Activated naive CD8-positive, alpha-beta T cell treated with anti-CD3 and anti-CD28 coated beads, Interleukin-2, amount 50 U/mL, for 16 hours (primary cell): ENCODE measurements at places on chromosomes 2 and 18.

- no peak for DNase-seq
Measured at GRCh38 chr18:42178376-42179080, 223.5 kb downstream of the PIK3C3 start.

- no peak for DNase-seq
Measured at GRCh38 chr2:183996825-183997793, 601.2 kb upstream of the ZNF804A start.

- no peak for DNase-seq
Measured at GRCh38 chr2:238865015-238865719, 17.3 kb downstream of the TWIST2 start.

GRCh38 chr18:55501982-55502710, 85.8 kb downstream of the TCF4 start:
- DNase-seq, result no peak

GRCh38 chr2:181723731-181724130, 43.4 kb upstream of the NEUROD1 start:
- no peak for DNase-seq

- no peak for DNase-seq
Measured at GRCh38 chr2:18722101-18722500, 132.7 kb upstream of the NT5C1B start.

- DNase-seq, result no peak
Measured at GRCh38 chr2:122634256-122634655, 878.8 kb downstream of the TSN start.

- DNase-seq, result no peak
Measured at GRCh38 chr2:112008910-112009485, 46.1 kb upstream of the TMEM87B start.

- DNase-seq, result no peak
Measured at GRCh38 chr18:32301976-32302743, 112.3 kb downstream of the MEP1B start.

DNA sequence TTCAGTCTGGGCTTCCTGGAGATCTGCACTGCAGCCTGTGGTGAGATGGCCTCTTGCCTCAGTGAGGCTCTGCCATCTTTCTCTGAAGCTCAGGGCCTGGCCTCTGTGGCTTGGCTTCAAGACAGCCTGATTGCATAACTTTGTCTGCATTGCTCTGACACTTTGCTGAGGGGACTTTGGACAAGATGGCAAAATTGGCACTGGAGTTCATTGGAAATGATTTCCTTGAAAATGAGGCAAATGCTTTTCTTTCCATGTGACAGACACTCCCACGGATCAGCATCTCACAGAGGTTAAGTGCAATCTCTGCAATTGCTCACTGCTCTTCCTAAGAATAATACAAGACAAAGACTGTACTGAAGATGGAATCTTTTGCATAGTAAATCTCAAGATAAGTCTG, 166.8 kb downstream of the KCNS3 start:
- no peak for DNase-seq

GRCh38 chr2:148130581-148130980, 109.7 kb downstream of the MBD5 start:
- no peak for DNase-seq

DNA sequence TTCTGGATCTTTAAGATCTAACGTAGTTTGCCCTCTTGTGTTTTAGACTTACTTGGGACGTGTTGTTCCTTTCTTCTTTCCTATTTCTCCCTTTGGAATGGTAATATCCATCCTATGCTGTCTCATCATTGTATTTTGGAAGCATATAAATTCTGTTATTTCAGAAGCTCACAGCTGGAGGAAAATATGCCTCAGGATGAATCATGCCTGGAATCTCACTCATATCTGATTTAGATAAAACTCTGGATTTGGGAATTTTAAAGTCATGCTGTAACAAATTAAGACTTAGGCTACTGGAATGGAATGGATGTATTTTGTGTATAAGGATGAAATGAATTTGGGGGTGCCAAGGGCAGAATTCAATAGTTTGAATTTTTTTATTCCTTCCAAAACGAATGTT, 245.2 kb upstream of the GULP1 start:
- no peak for DNase-seq

GRCh38 chr2:231714639-231715498, 6.5 kb downstream of the PTMA start:
- DNase-seq, result peak; percentile 62

- DNase-seq, result no peak
Measured at GRCh38 chr2:101718993-101719571, 21.6 kb downstream of the MAP4K4 start.

- no peak for DNase-seq
Measured at GRCh38 chr2:30487603-30488002, 40.6 kb downstream of the LCLAT1 start.

GRCh38 chr2:105188343-105188742, 53.2 kb upstream of the GPR45 start:
- DNase-seq, result no peak

GRCh38 chr2:191453761-191454160, 208.6 kb downstream of the MYO1B start:
- DNase-seq, result no peak

DNA sequence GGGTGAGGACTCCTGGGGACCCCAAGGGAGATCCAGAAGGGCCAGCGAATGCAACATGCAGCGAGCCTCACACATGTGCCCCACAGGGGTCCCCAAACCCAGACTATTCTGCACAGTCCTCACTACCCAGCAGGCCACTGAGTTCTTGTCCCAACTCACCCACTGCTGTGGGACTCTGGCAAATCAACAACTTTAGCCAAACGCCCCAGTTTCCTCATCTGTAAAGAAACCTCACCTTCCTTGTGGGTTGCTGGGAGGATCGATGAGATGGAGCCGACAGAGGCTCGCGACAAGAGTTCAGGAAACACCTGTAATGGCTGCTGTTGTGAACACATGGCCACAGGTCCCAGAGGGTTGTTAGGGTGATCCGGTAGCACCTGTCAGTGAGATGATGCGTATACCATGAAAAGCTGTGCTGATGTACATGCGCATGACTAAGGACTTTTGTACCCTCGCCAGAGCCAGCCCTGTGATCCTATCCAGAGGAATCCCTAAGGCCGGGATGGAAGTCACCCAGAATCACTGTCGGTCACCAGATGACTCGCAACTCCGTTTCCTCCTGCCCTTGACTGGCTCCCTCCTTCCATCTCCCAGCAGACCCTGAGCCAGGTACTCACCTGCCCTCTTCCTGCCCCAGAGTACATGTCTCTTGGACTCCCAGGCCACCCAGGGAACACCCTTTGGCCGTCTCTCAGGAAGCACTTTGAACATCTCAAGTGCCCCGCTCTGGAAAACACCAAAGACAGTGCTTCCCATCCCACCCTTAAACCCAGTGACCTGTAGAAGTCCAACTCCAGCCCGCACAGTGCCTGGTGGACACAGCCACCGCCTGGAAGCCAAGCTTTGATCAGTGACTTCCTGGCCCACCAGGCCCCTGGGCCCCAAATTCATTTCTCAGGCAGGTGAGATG, 103.3 kb upstream of the ID2 start:
- DNase-seq, result no peak

GRCh38 chr18:22180722-22181121, 11.3 kb downstream of the GATA6 start:
- no peak for DNase-seq

- no peak for DNase-seq
Measured at GRCh38 chr2:80621656-80622055, 317.1 kb upstream of the LRRTM1 start.

DNA sequence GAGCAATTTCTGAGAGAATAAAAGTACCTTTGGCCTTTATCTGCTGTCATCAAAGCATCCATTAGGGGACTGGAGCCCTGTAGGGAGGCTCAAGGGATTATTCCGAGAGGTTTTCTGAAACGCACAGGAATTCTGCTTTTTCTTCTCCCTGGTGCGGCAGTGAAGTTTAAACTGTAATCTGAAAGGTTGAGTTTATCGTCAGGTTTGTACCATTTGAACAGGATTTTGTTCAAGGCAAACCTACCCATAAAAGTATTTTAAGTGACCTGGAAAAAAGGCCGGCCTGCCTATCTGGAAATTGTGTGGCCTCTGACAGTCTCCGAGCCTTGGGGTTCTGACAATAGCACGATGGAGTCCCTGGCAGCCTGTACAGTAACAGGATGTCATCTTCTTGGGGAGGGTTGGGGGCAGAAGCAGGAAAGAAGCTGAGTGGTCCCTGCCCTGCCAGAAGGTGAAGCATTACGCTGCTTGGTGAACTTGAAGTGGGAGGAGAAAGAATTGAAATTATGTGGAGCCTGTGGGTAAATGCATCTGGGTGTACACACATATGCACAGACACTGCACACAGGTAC, 272.0 kb downstream of the CYRIA start:
- DNase-seq, result no peak

- DNase-seq, result no peak
Measured at GRCh38 chr18:48921305-48922225, 29.2 kb downstream of the SMAD7 start.

DNA sequence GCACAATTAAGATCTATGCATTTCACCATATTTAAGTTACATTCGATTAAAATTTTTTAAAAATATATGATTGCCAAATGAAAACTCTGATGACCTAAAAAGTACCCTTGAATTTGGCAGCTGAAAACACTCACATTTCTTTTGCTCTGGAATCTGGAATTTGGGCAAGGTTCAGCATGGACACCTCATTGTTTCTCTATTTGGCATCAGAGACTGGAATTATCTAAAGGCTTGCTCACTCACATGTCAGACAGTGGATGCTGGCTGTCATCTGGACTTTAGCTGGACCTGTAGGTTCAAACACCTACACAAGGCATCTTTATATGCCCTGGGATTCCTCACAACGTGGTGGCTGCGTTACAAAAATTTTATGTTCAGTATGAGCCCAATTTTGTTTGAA, 16.1 kb downstream of the MBOAT2 start:
- DNase-seq, result no peak

GRCh38 chr2:41502752-41503151, 545.1 kb upstream of the PKDCC start:
- DNase-seq, result no peak

GRCh38 chr2:219908538-219908937, 281.1 kb downstream of the SLC4A3 start:
- DNase-seq, result no peak

DNA sequence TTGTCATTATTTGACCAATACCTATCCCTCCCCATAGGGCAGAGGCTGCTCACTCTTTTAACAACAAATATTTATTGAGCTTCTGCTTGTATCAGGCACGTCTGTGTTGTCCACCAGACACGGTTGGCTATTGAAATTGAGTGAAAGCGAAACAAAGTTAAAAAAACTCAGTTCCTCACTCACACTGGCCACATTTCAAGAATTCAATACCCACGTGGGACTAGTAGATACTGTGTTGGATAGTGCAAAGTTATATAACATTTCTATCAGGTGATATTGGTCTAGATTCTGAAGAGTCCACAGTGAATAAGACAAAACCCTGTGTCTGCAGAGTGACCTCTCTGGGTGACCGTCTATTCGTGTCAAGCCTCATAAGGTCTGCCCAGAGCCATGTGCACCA, 43.9 kb upstream of the GALR1 start:
- DNase-seq, result no peak

- DNase-seq, result no peak
Measured at GRCh38 chr18:79572093-79572780, 107.4 kb upstream of the CTDP1 start.

DNA sequence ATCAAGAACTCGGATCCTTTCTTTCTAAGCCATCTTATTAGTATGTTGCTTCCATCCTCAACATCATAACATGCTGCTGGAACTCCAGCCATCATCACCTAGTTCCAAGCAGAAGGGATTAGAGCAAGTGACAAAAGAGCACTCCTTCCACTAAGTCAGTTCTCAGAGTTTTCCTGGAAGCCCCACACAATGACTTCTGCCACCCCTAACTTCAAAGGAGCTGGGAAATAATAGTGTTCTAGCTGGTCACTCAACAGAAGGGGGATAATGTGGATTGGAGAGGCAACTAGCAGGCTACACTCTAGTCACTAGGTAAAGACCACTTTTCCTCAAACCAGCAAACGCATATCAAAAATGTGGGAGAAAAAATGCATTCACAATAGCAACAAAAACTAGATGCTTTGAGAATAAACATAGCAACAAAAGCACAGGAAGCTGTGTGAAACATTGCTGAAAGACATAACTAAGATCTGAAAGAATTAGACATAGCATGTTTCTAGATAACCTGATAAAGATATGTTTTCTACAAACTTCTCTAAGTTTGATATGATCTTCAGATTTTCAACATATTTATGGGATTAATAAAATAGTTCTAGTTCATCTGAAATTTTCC, 39.5 kb downstream of the COX7A2L start:
- DNase-seq, result no peak

DNA sequence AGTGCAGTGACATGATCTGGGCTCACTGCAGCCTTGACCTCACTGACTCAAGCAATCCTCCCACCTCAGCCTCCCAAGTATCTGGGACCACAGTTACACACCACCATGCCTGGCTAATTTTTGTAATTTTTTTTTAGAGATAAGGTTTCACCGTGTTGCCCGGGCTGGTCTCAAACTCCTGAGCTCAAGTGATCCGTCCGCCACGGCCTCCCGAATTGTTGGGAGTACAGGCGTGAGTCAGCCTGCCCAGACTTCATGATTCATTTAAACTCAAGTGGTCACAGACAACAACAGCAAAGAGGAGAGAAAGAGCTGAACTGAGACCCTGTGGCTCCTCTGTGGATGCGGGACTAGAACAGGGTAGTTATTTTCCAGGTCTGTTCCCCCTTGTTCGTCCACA, 83.0 kb downstream of the TSHZ1 start:
- DNase-seq, result no peak

- no peak for DNase-seq
Measured at GRCh38 chr2:240259924-240260529, 119.6 kb upstream of the OTOS start.

DNA sequence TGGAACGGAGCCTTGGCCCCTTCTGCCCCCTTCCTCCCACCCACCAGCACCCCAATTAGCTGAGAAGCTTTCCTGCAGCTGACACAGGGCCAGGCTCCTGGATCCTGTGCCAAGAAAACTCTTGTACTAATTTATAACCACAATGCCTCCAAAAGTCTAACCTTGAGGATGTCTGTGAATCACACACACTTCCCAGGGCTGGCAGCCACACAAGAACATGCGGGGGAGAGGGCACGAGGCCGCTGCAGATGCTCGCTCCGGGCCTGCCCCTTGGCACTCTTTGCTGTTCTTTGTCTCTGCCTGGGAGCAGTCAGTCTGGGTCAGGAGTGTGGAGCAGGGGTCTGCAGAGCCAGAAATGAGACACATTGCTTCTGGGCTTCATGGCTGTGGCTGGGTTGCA, 62.7 kb upstream of the KIF5C start:
- no peak for DNase-seq

DNA sequence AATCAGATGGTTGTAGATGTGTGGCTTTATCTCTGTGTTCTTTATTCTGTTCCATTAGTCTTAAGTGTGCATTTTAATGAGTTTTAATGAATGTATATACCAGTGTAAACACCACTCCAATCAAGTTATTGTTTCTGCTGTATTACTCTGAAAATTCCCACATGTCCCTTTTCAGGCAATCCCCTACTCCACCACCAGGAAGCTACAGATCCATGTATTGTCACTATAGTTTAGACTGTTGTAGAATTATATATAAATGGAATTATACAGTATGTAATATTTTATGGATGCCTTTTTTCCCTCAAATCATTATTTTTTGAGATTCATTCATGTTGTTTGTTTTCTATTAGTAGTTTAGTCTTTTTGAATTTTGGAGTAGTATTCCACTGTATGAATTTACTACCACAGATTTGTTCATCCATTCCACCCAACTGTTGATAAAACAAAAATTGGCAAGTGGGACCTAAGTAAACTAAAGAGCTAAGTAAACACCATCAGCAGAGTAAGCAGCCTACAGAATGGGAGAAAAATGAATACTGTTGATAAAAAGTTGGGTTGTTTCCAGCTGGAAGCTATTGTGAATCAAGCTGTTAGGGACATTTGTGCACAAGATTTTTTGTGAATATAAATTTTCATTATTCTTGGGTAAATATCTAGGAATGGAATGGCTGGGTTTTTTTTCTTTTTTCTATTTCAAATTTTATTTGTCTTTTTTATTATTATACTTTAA, 262.0 kb downstream of the CAMKMT start:
- DNase-seq, result no peak
